Epithelial cell of umbilical artery (primary cell): ENCODE measurements at places on chromosomes 12 and 14. TPM values are rescaled to one million over a fixed set of nuclear protein-coding genes. Genes with fewer than 3 reads are reported as not detected.

Gene SPTB
- not detected in 2 replicates for total RNA-seq

Gene SLCO1B1
- not detected in 2 replicates for total RNA-seq

Gene UNC79
- total RNA-seq, result under 0.01 TPM in 2 replicates

Gene MORN3
- 0.91 and 0.97 TPM in 2 replicates for total RNA-seq

Gene KLHDC1
- 1.1 and 2.6 TPM in 2 replicates for total RNA-seq

Gene CEBPE
- not detected in 2 replicates for total RNA-seq

Gene SLC4A8
- total RNA-seq, result 1.6 and 2.4 TPM in 2 replicates

Gene SCN8A
- 16.9 and 40.0 TPM in 2 replicates for total RNA-seq

Gene LRP1-AS
- not detected in 2 replicates for total RNA-seq

Gene MAP3K9
- total RNA-seq, result under 0.01 TPM in 2 replicates

Gene EID3
- total RNA-seq, result 1.9 and 10.3 TPM in 2 replicates

Gene KRT2
- not detected in 2 replicates for total RNA-seq

Gene LALBA
- not detected in 2 replicates for total RNA-seq

Gene EML5
- under 0.01 and 0.15 TPM in 2 replicates for total RNA-seq

Gene LMNTD1
- not detected in 2 replicates for total RNA-seq

Gene ACOT6
- total RNA-seq, result 0.30 TPM in 1 of 2 replicates, not detected in the other

Gene KRT3
- total RNA-seq, result not detected in 2 replicates

Gene ASPG
- total RNA-seq, result not detected in 2 replicates

Gene DNAH10
- under 0.01 and 0.15 TPM in 2 replicates for total RNA-seq

Gene P2RX7
- total RNA-seq, result 0.65 and 1.7 TPM in 2 replicates

Gene SDR9C7
- not detected in 2 replicates for total RNA-seq

Gene CLEC2D
- total RNA-seq, result 0.32 and 2.4 TPM in 2 replicates

Gene BHLHE41
- under 0.01 and 0.15 TPM in 2 replicates for total RNA-seq

Gene TC2N
- total RNA-seq, result not detected in 2 replicates

Gene SMCO2
- total RNA-seq, result not detected in 2 replicates

Gene SLC48A1
- 9.4 and 12.8 TPM in 2 replicates for total RNA-seq

Gene GPR137C
- total RNA-seq, result 0.65 and 1.4 TPM in 2 replicates

Gene GLT8D2
- 0.32 and 2.6 TPM in 2 replicates for total RNA-seq

Gene SLC17A8
- not detected in 2 replicates for total RNA-seq

Gene POTEM
- not detected in 2 replicates for total RNA-seq

Gene THTPA
- 10.0 and 10.4 TPM in 2 replicates for total RNA-seq

Gene DACT1
- total RNA-seq, result 0.32 and 0.46 TPM in 2 replicates

Gene RTL1
- total RNA-seq, result not detected in 2 replicates

Gene RALGAPA1
- 16.2 and 21.6 TPM in 2 replicates for total RNA-seq

Gene OGFOD2
- total RNA-seq, result 8.8 and 11.4 TPM in 2 replicates

Gene SERPINA10
- total RNA-seq, result not detected in 2 replicates

Gene DDN
- 0.15 and 0.32 TPM in 2 replicates for total RNA-seq

Gene RILPL2
- 5.8 and 7.1 TPM in 2 replicates for total RNA-seq

Gene KRT83
- not detected in 2 replicates for total RNA-seq

Gene TPPP2
- total RNA-seq, result not detected in 2 replicates

Gene FGF23
- not detected in 2 replicates for total RNA-seq

Gene SLC5A8
- total RNA-seq, result not detected in 2 replicates

Gene NANOG
- total RNA-seq, result not detected in 2 replicates

Gene MYF5
- not detected in 2 replicates for total RNA-seq

Gene NUAK1
- 37.7 and 61.4 TPM in 2 replicates for total RNA-seq

Gene IAPP
- total RNA-seq, result not detected in 2 replicates

Gene KRT75
- under 0.01 and 2.6 TPM in 2 replicates for total RNA-seq

Gene ANO2
- total RNA-seq, result 16.2 and 23.6 TPM in 2 replicates

Gene CLEC6A
- not detected in 2 replicates for total RNA-seq

Gene MIS18BP1
- total RNA-seq, result 36.4 and 57.9 TPM in 2 replicates

Gene SMCO3
- 0.32 and 0.46 TPM in 2 replicates for total RNA-seq

Gene SIRT4
- 1.3 and 2.6 TPM in 2 replicates for total RNA-seq
